HEK293T (cell line): ENCODE measurements at places on chromosomes 2 and 18.
A peak's percentile ranks its signal among the peaks of the same experiment; 100 is the strongest.

- DNase-seq = no peak
These were observed 29.9 kb upstream of the ALKAL2 start for GRCh38 chr2:317501-318424.

DNA sequence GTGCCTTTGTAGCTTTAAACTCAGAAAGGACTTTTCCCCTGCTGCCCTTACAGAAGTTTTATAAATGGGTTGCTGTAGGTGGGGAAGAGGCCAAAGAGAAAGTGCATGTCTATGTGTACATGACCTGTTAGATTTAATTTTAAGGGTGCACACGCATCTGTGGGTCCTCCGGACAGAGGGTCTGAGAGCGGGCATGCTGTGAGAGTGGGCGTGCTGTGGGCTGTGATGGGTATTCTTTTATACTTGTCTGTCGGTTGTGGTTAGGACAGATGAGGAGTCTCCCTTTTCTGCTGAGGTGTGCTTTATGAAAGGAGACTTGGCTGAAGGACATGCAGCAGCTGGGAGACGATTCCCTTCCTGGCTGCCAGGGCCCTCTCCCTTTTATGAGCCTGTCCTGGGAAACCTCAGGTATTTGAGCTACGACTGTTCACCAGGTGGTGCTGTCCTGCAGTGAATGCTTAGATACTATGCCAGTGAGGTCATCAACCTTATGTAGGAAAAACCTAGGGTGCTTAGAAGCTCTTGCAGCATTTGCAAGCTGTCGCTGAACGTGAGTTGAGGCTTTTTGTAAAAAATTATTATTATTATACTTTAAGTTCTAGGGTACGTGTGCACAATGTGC is 67.5 kb downstream of the TANC1 start:
- no peak for DNase-seq

- DNase-seq = no peak
These were observed 183.8 kb downstream of the SMAD2 start for GRCh38 chr18:47746615-47747014.

DNA sequence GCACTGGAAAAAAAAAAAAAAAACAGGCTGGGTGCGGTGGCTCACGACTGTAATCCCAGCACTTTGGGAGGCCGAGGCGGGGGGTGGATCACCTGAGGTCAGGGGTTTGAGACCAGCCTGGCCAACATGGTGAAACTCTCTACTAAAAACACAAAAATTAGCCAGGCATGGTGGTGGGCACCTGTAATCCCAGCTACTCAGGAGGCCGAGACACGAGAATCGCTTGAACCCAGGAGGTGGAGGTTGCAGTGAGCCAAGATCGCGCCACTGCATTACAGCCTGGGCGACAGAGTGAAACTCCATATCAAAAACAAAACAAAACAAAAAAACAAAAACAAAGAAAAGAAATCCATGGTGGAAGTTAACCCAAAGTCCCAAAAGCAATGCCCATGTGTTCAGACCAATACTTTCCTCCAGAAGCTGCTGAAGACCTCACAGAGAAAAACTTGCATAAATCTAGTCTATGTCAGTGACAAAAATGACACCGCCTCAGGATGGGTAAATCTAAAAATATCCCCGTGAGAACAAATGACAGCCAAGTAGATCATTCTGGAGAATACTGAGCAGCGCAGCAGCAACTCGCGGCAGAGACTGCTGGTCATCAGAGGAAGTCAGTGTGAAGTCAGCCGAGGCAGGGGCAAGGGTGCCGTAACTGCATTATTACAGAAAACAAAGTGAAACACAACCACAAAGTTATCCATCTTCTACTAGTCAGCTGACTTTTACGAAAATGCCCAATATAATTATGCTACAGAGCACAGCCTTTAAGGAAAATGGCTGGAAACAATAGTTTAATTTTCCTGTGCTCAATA is 41.0 kb downstream of the LPIN2 start:
- DNase-seq = no peak

DNA sequence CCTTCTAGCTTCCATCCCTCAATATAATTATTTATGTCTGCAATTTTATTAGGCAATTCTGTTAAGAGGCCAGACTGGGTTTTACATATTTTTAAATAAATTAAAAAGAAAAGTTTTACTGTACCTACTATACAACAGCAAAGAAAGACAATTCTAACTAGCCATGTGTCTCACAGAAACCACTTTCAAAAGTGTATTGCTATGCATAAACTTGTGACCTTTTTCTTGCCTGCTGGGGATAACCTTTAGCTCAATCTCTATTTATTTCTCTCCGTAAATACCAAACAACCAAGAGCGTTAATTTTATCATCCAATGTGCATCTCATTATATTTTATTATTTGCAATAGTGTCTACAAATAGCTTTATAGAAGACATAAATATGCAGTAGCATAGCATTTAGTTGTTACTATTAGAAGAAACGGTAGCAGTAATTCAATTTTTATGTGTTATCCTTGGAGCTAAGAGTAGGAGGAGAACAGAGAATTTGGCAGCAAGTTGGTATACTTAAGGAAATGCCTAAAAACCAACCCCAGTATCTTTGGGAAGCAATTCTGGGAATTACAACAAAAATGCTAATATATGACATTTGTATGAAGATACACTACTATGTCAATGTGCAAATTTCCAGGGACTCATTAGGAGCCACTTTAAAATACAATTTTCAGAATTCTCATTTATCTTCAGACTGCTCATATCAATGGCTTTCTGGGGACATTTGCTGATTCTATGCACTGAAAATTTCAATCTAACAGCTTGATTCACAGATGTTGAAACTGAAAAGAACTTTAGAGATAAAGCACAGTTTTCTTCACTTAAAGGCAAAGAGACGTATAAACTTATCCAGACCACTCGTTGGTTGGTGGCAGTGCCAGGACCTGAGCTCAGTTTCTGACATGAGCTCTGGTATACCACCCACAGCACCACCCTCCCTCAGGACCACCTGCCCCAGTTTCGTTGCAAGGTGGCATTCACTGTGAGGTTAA is 23.0 kb upstream of the RTN4 start:
- DNase-seq = no peak

DNA sequence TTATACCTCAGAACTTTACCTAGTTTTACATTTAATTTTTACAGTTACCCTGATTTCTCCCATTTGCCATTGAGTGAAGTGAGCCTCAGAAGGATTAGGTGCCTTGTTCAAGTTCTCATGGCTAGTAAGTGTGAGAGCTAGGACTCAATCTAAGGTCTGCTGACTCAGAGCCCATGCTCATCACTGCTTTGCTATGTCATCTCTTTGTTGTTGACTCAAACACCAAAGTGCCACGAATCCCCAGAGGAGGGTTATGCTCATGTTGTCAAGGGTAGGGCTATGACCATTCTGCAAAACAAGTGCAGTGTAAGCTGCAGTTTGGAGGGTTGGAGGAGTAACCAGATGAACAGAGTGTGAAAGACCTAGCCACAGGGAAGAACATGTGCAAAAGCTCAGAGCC is 185.4 kb upstream of the SKOR2 start:
- no peak for DNase-seq

- DNase-seq = no peak
These were observed 73.8 kb downstream of the TRABD2A start for GRCh38 chr2:84807063-84807485.

GRCh38 chr2:165539985-165540384 is 70.5 kb downstream of the CSRNP3 start:
- DNase-seq = no peak

GRCh38 chr2:137345994-137346393 is 580.6 kb downstream of the THSD7B start:
- DNase-seq = no peak

DNA sequence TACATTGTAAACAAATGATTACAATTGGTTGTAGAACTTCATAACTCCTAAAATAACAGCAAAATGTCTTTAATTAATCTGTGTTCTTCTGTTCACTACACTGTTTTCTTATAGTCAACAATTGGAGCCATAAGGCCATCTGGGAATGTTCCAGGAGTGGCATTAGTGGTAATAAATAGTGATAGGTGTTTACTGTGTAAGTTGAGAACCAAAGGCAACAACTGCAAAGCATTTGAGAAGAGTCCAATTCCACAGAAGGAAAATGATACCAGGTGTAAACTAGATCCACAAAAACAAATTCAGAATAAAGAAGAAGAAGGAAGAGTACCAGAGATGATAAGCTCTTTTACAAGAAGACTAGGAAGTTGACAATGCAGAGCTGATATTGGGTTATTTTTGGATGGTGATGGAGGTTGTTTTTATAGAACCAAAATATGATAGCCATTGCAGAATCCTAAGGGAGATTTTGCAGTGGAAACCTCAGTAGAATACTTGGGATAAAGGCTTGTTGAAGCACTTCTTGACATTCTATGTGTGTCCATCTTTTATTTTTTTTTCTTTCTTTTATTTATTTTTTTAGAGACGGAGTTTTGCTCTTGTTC is 52.9 kb downstream of the ANTXR1 start:
- DNase-seq = no peak

DNA sequence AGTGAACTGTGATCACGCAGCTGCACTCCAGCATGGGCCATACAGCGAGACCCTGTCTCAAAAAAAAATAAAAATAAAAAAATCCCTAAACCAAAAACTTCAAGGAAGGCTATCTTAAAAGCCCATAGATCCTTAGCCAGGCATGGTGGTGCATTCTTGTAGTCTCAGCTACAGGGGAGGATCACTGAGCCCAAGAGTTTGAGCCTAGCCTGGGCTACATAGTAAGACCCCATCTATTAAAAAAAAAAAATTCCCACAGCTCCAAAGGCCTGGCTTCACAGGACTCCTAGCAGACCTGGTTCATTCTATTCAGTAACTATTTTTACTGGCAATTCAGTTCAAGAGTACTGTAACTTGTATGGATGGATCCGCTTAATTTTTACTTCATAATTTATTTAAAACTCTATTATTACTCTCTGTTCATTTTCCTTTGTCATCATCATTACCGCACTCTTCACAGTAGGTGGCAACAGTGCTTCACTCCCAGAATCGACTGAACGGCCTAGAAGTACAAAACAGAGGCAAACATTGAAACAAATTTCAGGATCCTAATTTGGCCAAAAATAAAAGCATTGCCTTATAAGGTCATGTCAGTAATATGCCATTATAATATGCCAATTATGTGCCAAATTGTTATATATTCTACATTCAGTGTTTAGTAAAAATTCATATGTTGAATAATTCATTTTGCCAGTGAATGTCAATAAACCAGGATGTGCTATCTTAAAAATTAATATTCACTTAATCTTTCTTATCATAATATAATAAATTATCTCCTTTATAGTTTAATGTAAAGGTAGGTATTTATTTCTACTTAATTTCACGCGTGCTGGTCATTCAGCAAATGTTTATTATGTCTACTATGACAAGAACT is 14.3 kb upstream of the STAM2 start:
- DNase-seq = peak; percentile 48

GRCh38 chr2:228522276-228522675 is 340.8 kb upstream of the SPHKAP start:
- DNase-seq = no peak

DNA sequence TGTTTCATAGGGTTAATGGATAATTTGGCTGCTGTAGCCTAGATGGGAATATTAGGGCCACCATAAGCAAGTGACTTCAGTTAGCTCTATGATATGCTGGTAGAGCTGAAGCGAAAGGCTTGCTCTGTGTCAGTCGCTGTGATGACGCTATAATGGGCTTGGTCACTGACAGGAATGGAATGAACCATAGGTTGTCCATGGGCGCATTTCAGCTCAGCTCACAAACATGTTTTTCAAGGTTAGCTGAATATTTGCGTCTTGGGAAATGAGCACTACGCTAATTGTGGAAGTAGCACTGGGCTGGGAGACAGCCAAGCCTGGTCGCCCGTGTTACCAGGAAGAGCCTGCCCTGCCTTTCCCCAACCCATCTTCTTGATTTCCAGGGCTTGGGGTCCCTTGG is 3.2 kb upstream of the MYO7B start:
- no peak for DNase-seq

GRCh38 chr2:216695401-216695821 is at the start of gene IGFBP5:
IGFBP5 (minus strand) TSS chr2:216695549; CDS start chr2:216694775, 774 bp downstream.
- DNase-seq = peak; percentile 47

DNA sequence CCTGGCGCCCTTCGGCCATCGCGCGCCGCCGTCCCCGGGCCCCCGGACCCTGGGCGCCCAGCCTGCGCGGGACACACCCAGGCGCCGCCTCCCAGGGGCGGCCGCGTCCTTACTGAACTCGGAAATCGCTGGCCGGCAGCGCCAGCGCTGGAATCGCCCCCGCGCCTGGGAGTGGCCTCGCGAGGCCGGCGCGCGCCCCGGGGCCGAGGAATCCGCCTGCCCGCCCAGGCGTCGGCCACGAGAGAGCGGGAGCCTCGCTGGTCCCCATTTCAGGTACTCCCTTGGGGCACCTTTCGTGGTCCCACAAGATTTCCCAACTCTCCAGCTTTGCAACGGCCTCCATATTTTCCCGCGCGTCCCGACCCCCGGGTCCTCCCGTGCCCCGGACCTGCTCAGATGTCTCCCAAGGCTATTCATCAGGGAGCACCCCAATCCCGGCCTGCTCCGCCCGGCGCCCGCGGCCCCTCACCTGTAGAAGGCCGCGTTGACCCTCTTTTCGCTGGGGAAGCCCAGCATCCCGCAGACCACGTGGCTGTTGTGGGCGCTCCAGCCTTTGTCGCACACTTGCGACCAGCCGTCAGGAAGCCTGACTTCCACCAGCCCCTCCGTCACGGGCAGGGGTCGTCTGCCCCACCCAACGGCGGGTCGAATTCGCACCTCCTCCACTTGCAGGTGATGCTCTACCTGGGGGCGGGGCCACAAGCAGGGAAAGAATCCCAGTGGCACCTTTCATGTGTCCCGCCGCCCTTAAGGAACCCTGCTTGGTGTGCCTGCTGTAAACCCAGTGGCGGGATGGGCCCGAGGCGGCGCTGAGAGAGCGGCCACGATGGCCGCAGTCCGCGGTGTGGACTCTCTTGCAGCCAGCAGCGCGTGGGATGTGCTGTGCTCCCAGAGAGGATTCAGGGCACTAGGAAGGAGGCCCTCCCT is 4.6 kb downstream of the LOXL3 start:
- DNase-seq = peak; percentile 68

GRCh38 chr2:84534225-84534624 is 17.9 kb downstream of the DNAH6 start:
- no peak for DNase-seq

GRCh38 chr2:10931710-10932255 is 20.0 kb downstream of the KCNF1 start:
- no peak for DNase-seq

DNA sequence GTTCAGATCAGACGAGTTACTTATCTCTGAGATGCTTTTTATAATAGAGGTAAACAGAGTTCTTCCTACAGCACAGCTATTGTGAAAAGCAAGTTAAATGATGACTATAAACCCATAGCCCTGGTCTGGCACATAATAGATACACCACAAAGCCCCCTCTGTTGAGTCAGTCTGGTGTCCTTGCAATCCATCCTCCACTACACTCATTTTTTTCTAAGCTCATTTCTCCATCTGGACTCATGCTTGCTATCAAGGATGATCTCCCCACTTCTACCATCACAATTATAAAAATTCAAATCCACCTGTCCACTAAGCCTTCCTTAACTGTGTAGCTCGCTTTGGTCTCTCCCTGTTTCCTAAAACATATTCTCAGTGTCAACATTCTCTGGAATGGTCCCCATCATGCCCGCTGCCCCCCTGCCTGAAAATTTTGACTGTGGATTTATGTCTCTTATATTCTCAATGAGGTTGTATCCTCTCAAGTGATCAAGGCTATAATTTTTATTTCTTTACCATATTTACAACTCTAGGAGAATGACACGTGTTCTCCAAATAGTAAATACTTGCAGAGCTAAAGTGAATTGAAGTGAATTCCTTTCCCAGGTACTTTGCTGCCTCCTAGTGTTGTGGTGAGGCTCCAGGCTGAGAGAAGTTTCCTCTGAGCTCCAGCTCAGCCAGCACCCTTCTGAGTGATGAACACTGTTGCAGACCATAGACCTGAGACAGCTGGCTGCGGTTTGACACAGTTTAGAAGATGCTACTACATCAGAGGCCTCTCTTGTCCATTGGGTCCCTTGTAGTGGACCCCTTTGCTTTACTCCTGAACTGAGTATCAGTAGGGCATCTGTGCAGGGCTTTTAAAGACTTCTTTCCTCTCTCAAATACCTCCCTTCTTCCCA is 108.7 kb downstream of the DPP10 start:
- peak; percentile 37 for DNase-seq
